Activated CD8-positive, alpha-beta memory T cell treated with anti-CD3 and anti-CD28 coated beads for 1 hour (primary cell): ENCODE measurements at places on chromosomes 3 and 15.

GRCh38 chr3:184259878-184260723 is 1.3 kb downstream of the CAMK2N2 start:
- DNase-seq, result no peak

DNA sequence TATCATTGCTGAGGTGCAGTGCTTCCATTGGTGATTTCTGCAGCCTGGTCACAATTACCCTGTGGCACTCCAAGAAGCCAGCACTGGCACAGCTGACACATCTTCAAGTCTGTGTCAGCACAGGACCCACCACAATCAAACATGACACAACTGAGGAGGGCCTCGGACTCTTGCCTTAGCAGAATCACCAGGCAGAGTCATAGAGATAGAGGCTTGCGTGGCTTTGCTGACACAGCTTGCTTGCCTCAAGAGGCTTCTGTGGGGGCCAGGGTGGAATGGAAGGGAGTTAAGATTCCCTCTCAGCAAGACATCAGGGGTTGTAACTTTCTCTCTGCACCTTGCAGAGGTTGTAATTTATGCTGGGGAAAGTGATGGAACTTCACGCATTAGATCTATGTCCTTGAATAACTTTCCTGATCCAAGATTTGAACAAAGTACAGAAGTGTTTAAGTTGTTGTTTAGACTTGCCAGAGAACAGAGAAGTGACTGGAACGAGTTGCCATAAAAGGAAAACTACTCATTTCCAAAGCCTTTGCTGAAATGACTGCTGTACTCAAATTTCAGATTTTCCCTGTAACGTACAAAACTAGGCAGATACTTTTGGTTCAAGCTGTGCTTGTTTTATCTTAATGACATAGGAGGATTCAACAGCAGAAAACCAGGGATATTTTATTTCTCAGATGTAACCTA is 170.7 kb downstream of the DIPK2A start:
- no peak for DNase-seq

- DNase-seq, result no peak
Observed at GRCh38 chr3:39075910-39076309, 24.1 kb downstream of the WDR48 start.

- no peak for DNase-seq
Observed at GRCh38 chr15:88586401-88587162, 34.6 kb upstream of the AEN start.

DNA sequence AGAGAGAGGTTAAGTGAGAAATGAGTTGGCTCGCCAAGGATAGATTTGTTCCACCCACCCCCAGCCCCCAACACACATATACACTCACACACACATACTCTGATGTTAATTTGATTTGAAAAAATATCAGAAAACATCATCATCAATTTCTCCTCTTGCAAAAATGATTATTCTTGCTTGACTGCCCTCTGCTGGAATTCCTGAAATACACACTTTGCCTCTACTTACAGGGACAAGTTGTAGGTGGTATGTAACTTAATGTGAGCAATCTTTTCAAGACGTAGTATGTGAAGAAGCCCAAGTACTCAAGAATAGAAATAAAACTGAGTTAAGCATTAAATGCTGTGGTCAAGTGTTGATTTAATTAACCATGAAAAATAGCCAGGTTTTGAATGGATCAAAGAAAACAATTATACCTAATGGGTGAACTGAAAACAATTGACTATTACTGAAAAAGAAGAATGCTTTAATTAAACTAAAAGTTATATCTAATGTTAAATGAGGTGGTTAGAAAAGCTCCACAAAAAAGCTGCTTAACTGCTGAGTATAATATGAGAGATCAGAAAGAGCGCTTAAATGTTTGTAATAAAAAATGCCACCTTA is 46.6 kb upstream of the MDFIC2 start:
- no peak for DNase-seq

- no peak for DNase-seq
Observed at GRCh38 chr15:50181201-50181968, 611 bp upstream of the SLC27A2 start.

GRCh38 chr15:94845390-94845716 is 614.0 kb downstream of the MCTP2 start:
- no peak for DNase-seq

- no peak for DNase-seq
Observed at GRCh38 chr3:71189480-71189879, 394.0 kb downstream of the FOXP1 start.

DNA sequence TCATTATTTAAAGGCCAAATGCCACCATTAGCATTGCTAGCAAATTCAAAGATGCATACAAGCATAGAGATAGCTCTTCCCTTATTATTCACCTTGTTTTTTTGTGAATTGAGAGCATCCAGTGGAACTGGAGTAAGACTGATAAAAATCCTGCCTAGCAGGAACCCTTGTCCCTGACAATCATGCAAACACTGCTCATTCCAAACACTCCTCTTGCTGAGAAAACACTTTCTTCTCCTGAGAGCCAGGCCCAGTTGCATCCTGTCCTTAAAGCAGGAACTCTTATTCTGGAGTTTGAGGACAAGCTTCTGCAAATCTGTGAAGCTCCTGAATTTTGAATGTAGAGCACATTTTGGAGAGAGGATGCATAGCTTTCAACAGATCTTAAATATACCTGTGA is 49.3 kb upstream of the KCNMB2 start:
- DNase-seq, result no peak

DNA sequence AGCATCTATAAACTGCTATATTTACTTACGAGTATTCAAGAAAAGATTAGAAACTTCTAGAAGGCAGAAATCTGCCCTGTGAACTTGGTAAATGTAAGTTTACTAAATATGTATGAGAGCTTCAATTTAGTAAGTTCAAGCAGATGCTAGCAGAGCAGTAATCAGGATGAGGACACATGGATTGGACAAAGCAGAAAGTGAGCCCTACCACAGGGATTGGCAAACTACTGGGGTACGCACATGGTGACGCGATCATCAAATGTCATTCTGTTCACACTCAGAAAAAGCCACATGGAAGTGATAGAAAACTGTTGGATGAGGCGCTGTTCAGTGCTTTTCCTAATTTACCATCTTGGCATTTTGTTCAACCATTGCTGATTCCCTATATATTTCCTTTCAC is 360.2 kb upstream of the ZNF385D start:
- DNase-seq, result no peak

DNA sequence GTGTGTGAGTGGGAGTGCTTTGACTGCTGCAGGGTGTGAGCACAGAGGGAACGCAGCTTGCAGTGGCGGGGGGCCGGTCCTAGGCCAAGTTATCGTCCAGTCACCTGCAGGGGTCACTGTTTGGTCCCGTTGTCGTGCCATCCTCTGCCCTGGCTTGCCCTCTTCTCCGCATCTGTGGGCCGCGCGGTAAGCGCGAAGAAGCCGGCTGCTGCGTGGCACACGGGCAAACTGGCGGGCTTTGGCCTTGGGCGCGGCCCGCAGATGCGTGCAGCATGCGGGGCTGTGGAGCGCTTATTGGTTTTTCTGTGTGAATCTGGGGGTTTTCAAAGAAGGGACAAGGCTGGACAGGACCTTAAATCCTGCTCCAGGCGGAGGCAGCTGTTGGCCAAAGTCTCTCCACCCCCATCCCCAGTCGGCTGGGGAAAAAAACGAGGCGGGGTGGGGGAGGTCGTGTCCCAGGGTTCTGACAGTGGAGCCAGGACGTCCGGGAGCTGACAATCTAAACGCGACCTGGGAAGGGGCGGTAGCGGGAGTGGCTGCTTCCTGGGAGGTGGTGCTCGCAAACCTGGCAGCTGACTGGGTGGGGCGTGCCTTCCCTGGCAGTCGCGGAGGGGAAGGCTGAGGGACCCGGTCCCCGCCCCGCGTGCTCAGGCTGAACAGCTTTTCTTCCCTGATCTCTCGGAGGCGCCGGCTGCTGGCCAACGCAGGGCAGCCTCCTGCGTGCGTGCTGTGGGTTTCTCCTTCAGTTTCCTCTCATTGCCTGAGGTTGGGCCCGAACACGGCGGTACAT is 39.7 kb upstream of the VEPH1 start:
- DNase-seq, result no peak

- no peak for DNase-seq
Observed at GRCh38 chr3:194832346-194833104, 146.8 kb downstream of the FAM43A start.

DNA sequence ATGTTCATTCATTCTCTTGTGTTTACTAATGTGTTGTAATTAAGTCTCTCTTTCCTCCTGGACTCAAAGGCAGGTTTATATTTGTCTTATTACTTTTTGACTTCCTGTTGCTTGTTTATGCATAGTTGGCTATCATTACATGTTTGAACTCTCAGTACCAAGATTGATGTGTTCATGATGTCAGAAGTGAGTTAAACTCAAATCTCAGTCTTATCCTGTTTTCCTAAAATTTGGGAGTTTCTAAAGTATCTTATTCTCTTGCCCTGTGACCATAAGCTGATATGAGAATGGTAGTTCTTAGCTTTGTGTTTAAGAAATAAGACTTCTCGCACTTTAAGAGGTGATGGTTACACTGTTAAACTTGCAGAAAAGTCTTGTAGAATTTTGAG is 5.2 kb downstream of the GLCE start:
- DNase-seq, result no peak

- DNase-seq, result no peak
Observed at GRCh38 chr3:123078101-123078500, 11.3 kb downstream of the PDIA5 start.

DNA sequence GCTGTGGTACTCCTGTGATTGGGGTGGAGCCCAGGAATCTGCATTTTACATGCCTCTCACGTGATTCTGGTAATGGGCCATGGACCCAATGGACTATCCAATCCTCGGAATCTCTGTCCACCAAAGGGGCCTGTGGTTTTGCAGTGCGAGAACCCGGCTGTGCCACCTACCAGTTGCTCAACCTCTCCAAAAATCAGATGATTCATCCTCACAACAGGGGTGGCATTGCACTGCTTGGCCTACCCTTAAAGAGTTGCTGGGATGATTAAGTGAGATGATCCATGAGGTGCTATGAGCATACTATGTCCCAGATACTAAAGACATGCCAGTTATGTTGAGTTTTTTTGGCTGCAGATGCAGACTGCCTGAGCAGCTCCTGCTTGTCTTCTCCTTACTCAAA is 5.1 kb downstream of the ANP32A start:
- no peak for DNase-seq

DNA sequence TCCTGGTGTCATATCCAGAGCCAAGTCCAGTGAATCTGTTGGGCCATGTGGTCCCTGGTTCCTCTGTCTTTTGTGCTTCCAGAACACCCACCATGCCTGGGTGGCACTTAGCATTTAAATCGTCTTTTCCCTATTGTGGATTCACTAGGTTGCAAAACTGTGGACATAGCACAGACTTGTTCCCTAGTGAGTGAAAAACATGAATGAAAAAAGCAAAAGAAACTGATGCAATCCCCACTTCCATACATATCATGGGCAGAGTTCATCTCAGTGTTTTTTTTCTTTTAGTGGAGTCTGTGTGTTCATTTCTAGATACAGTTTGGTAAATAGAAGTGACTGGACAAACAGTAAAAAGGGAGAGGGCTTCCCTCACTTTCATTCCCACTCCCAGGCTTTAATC is 170.5 kb downstream of the SLCO3A1 start:
- DNase-seq, result no peak

DNA sequence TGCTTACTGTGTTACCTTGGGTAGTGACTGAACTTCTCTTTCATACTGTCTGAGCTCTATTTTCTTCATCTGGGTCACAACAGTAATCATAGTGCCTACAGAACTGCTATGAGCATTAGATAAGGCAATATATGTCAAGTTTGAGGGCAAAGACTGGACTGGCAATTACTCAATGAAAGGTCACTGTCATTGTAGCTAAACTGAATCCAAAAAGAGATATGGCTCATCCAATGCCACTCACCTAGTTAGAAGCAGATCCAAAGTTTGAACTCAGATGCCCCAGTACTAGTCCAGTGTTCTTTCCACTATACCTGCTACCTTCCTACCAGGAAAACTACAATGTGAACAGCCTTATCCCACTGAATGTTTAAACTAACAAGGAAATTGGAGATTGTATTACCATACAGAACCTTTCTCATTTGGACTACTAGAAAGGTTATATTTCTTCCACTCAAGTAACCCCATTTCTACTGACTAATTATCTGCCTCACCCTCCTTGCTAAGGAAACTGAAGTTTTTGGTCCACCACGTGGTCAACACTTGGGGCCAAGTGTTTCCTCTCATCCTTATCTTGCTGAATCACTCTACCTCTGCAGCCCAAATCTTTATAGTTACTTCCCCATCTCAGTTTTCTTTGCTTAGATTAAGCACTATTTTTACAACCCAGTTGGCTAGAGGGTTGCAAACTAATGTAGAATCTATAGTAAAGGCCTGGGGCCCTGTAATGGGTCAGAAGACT is 202.3 kb upstream of the LPP start:
- no peak for DNase-seq

- DNase-seq, result no peak
Observed at GRCh38 chr3:52122491-52122890, 31.7 kb downstream of the POC1A start.

DNA sequence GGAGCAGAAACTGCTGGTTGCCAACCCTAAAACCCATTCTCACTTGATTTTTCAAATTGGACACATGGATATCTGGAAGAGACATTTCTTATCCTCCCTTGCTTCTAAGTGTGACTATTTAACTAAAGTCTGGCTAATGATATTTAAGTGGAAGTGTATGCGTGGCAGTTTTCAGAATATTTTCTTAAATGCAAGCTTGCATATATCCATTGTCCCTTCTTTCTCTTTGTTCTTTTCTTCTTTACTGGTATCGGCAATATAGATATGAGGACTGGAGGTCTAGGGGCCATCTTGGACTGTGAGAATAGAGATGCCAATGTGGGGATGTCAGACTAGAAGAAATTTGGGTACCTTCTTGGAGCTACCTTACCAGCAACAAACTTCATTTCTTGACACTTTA is 364.3 kb upstream of the DPH6 start:
- DNase-seq, result no peak

DNA sequence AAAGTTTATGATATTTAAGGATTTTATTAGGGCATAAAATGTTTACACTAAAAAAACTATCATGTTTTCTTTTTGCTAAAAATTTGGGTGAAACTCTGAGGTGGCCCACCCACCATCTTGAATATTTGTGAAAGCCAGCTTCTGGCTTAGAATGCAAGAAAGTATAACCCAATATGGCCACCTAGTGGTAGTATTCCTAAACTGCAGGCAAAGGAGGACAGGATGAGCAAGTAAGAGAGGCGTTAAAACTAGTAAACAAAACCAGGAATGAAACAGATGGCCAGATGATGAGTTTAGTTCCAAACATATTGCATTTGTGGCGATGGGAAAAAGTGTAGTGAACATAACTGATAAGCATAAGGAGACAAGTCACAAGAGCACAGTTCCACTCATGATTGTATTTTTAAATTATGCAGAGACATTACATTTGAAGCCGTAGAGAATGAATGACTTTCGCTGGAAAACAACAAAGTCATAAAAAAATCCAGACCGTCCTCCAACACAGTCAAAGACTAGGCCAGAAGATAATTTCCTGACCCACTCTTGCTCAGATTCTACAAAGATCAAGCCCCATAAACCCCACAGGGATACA is 103.3 kb upstream of the PRTG start:
- DNase-seq, result no peak

GRCh38 chr3:23748398-23749110 is 57.2 kb upstream of the UBE2E1 start:
- DNase-seq, result no peak

DNA sequence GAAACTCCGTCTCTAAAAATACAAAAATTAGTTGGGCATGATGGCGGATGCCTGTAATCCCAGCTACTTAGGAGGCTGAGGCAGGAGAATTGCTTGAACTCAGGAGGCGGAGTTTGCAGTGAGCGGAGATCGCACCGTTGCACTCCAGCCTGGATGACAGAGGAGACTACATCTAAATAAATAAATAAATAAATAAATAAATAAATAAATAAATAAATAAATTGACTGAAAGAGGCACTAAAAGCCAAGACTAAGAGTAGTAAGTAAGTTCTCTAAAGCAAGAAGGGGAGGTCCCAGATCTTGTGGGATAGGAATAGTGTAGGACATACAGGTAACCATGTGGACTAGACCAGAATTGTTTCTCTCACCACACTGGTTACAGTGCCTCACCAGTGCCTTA is 40.0 kb downstream of the TLNRD1 start:
- DNase-seq, result no peak
